Left lung (tissue), 14 donors: ENCODE measurements at places on chromosomes 4 and X.

DNA sequence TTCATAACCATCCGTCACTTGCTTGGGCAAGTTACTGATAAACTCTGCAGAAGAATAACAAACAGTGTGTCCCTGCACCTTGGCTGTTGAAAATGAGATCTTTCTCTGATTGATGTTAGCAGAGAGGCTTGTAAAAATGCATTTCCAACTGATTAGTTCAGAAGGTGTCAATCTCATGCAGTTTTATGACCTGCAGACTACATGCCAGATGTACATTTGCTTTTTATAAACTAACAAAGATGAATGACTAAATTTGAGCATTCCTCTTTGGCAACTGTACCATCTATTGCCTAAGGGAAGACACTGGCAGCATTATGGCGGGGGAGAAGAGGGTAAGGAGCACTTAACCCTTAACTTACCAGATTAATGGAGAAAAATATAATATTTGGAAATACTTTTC lies 192.8 kb downstream of the DCTD start:
- DNase-seq: no peak

- DNase-seq: no peak
Observed at GRCh38 chr4:141871086-141871770, 234.8 kb downstream of the IL15 start.

DNA sequence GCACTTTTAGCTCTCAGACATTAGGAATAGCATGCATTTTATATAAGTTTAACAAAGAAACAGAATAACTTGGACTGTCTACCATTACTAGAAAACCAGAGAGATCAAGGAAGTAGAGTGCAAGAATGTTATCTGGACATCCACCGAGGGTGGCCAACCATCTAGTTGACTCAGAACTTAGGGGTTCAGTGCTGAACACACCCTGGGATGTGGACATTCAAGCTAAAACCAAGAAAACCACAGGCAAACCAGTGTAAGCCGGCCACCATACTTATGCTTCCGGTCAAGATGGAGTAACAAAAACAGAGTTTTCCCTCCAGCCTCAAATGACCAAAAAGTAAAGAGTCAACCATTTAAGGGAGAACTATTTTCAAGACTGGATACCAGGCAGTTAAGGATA lies 181.4 kb upstream of the MXRA5 start:
- DNase-seq: no peak

DNA sequence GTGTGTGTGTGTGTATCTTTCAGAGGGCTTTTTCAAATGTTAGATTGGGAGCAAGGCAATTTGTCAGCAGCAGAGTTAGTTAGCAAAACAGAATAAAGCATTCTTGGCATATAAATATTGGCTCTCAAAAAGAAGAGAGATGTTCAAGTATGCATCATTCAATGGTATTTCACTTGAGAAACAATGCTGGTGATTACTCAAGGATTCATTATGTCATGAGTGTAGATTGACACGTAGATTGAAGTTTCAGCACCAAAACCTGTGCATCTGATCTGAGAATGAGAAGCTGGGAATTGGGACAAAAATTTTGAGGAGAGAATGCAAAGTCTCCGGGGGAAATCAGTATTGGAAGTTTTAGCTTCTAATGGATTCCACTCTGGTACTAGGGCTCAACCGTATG lies 241.4 kb downstream of the FRMPD4 start:
- DNase-seq: no peak

DNA sequence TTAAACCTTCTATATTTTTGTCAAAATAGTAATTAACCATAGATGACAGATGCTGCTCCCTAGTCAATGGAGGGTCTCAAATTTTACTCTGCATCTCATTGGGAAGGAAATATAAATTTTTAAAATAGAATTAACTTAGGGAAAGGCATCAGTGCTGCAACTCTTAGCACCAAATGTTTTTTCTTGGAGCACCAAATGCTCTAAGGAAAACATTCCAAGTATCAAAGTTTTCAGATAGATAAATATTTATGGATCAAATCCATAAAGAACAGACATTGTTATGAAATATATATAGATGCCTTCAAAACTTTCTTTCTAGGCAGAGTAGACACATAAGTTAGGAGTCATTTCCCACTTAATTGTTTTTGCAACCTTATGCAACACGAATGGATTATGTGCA lies 168.7 kb downstream of the ANTXR2 start:
- no peak for DNase-seq

DNA sequence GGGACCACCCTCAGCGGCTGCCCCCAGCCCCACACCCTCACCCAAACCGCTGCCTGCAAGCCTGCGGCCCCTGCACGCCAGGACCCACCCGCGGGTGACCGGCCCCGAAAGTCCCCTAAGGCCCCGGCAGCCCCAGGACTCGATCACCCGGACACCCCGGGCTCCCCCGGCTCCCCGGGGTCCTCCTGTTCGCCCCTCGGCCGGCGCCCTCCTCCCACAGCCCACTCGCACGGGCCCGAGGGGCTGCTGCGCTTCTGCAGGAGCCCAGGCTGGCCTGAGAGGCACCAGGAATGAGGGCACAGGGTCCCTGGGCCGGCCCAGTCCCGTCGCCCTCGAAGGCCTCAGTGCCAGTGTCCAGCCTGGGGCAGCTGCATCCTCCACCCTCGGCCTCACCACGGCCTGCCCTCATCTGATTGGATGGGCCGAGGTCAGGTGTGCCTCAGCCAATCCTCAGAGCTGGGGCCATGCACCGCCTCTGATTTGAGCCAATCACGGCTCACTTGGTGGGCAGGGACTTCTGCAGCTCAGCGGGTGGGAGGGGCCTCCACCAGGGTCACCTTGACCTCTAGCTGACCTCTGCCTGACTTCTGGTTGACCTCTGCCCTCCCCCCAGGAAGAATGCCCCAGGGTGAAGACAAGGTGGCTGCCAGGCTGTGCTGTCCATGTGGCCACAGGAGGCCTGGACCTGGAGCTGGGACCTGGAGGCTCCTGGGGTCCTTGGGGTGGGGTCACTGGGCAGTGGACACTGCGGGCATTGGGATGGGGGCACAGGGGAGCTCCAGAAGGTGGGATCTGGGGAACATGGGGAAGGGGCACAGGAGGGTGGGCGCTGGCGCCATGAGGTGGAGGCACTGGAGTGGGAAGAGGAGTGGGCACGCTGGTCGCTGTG lies 97.6 kb upstream of the NKX1-1 start:
- peak; percentile 80 for DNase-seq

- DNase-seq: no peak
Observed at GRCh38 chrX:48470110-48470832, at the start of gene SLC38A5. Gene SLC38A5 (minus strand): TSS chrX:48470260. CDS start chrX:48467924, 2,336 bp downstream.

DNA sequence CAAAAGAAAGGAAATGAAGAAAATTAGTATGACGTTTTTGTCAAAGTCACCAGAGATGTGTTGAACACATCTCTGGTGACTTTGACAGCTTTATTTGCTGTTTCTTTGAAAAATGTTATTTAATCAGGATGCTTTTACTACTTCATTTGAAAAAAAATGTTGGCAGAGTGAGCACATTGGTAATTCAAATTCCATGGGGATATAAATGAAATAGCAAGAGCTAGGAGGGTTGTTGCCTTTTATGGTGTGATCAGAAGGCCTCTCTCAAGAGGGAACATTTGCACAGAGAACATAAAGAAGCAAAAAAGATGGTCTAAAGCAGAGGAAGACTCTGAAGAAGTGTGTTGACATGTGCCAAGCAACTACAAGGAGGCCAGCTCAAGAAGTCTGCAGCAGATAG lies 46.6 kb upstream of the CXCL8 start:
- no peak for DNase-seq

- peak; percentile 9 for DNase-seq
Observed at GRCh38 chrX:114365065-114365834, 218.6 kb upstream of the HTR2C start.
